ENCODE measurements at places on chromosomes 4 and X. TPM values are rescaled to one million over a fixed set of nuclear protein-coding genes. Genes with fewer than 3 reads are reported as not detected.

GPRASP1 gene
- 7.9 TPM for total RNA-seq

ZCCHC18 gene
- not detected for total RNA-seq

COL4A5 gene
- total RNA-seq = 3.2 TPM

SERPINA7 gene
- total RNA-seq = not detected

SLC6A14 gene
- total RNA-seq = not detected

SOD3 gene
- total RNA-seq = 94.3 TPM

TRAM1L1 gene
- 0.27 TPM for total RNA-seq

- peak overlapping the region; percentile 81 for H3K4me3 ChIP-seq
- H3K36me3 ChIP-seq = no peaks in the 10 kb centered on the region
- H3K4me1 ChIP-seq = no peaks in the 10 kb centered on the region
- H3K27me3 ChIP-seq = peaks cover 45% of the 10 kb centered on the region
Measured at GRCh38 chr4:152938237-152938947, 2.3 kb downstream of the FHDC1 start.

DNA sequence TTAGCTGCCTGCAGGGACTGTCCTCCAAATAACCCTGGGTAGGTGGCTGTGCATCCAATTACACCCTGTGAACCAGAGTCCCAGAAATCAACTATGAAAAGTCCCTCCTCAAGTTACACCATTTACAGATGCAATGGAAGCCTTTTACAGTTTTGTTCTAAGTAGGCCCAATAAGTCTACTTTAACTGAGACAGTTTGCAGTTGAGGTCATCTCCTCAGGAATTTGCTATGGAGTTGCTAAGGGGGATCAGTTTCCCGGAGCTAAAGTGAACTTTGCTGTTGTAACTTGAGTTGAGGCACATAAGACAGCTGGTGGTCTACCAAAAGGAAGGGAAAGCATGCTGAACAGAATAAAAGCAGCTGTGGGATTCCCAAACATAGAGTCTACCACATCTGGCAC, 121.6 kb upstream of the STK26 start:
- no peaks in the 10 kb centered on the region for H3K27me3 ChIP-seq
- H3K4me1 ChIP-seq = no peaks in the 10 kb centered on the region

DNA sequence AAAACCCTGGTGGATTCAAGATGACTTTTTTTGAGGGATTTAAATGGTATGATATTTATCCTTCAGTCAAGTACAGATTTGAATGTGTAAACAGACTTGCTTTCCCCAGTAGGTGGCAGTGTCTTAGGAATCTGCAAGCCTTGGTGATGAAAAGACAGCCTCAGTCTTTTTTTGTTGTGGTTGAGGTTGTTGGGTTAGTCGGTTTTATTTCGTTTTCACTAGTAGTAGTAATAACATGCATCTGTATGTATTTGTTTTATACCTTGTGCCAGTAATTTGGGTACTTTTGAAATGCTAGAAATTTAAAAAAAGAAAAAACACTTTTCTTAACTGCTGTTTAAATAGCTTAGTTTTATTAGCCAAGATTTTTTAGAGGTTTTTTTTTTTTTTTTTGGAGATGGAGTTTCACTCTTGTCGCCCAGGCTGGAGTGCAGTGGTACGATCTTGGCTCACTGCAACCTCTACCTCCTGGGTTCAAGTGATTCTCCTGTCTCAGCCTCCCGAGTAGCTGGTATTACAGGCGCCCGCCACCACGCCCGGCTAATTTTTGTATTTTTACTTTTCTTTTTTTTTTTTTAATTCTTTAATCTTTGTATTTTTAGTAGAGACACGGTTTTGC, 39.2 kb downstream of the COPS4 start:
- no peak overlapping the region for H3K4me3 ChIP-seq
- peak; percentile 30 for DNase-seq
- no peaks in the 10 kb centered on the region for H3K4me1 ChIP-seq
- no peaks in the 10 kb centered on the region for H3K27me3 ChIP-seq

DNA sequence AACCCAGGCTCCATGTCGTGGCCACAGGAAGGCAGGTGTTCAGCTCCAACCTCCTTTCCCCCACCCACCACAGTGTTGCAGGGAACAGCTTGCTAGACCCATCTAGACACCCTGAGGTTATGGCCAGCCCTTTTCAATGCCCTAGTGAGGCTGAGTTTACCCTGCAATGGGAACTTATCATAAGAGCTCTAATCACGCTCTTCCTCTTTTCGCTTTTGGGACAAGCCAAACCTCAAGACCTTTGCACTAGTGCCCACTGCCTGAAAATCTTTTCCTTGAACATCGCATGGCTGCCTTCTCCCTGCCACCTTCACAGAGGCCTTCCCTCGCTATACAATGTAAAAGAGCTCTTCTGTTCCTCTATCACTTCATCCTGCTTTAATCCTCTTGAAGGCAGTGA, 2.4 kb upstream of the FGFBP2 start:
- H3K4me3 ChIP-seq = no peak overlapping the region
- H3K27ac ChIP-seq = no peak overlapping the region
- no peak for DNase-seq
- H3K27me3 ChIP-seq = no peaks in the 10 kb centered on the region
- H3K4me1 ChIP-seq = no peaks in the 10 kb centered on the region
- no peaks in the 10 kb centered on the region for H3K36me3 ChIP-seq

- H3K4me3 ChIP-seq = no peak overlapping the region
- H3K4me1 ChIP-seq = no peaks in the 10 kb centered on the region
- peak overlapping the region; percentile 55 for H3K27ac ChIP-seq
Measured at GRCh38 chr4:185512516-185512915, 22.8 kb downstream of the PDLIM3 start.

GRCh38 chr4:55545641-55546505, 836 bp downstream of the CLOCK start:
- H3K4me3 ChIP-seq = peak overlapping the region; percentile 72
- peak overlapping the region; percentile 99 for H3K27ac ChIP-seq
- H3K4me1 ChIP-seq = no peaks in the 10 kb centered on the region
- H3K27me3 ChIP-seq = no peaks in the 10 kb centered on the region
- DNase-seq = peak; percentile 80

GRCh38 chr4:121242188-121242750, 78.1 kb upstream of the TNIP3 start:
- H3K36me3 ChIP-seq = no peaks in the 10 kb centered on the region
- no peaks in the 10 kb centered on the region for H3K4me1 ChIP-seq
- H3K27me3 ChIP-seq = no peaks in the 10 kb centered on the region
- H3K27ac ChIP-seq = no peak overlapping the region

GRCh38 chrX:53337101-53337500, 55.7 kb upstream of the IQSEC2 start:
- no peak overlapping the region for H3K27ac ChIP-seq
- DNase-seq = no peak
- H3K36me3 ChIP-seq = no peaks in the 10 kb centered on the region

- H3K27me3 ChIP-seq = no peaks in the 10 kb centered on the region
- no peak overlapping the region for H3K4me3 ChIP-seq
- no peaks in the 10 kb centered on the region for H3K36me3 ChIP-seq
- H3K4me1 ChIP-seq = no peaks in the 10 kb centered on the region
- no peak overlapping the region for H3K27ac ChIP-seq
- DNase-seq = no peak
Measured at GRCh38 chr4:30616942-30617646, 103.1 kb upstream of the PCDH7 start.

DNA sequence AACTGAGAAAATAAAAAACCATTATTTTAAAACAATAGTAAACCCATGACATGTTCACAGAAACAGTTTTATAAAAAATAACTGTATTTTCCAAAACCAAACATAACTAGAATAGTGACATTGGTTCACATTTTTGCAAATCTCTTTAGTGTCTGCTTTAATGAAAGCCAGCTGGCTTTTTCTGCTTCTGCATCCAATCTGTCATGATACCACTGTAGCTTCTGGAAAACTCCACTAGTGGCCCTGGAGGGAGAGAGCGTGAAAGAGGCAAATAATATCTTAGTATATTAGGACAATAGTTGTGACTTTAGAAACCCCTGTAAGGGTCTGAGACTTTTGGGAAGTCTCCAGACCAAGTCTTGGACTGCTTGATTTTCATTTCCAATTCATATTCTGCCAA, 31.1 kb downstream of the FGFBP1 start:
- H3K27ac ChIP-seq = no peak overlapping the region
- H3K27me3 ChIP-seq = no peaks in the 10 kb centered on the region
- no peak for DNase-seq
- no peak overlapping the region for H3K4me3 ChIP-seq
- H3K4me1 ChIP-seq = no peaks in the 10 kb centered on the region

DNA sequence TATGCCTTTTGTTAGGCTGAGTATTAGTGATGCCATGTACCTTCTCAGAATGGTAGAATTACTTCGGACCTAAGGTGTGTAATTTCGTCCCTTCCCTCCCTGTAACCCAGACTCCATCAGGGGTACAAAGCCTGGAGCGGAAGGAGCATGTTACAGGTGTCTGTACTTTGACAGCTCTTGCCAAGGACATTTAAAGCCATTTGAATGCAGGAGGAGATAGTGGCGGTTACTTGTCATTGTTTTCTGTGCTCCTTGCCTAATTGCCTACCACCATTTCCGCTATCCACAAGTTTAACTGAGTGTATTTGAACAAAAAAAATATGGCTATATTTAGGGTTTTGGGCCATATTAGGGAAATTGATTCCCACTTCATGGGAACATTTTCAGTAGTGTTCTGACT, 1.8 kb downstream of the FNIP2 start:
- peak overlapping the region; percentile 93 for H3K27ac ChIP-seq
- H3K4me3 ChIP-seq = no peak overlapping the region
- H3K36me3 ChIP-seq = no peaks in the 10 kb centered on the region
- H3K27me3 ChIP-seq = no peaks in the 10 kb centered on the region
- no peak for DNase-seq
- H3K4me1 ChIP-seq = peaks cover 48% of the 10 kb centered on the region

- no peaks in the 10 kb centered on the region for H3K27me3 ChIP-seq
- H3K27ac ChIP-seq = no peak overlapping the region
- H3K4me3 ChIP-seq = no peak overlapping the region
- H3K4me1 ChIP-seq = peaks cover 6% of the 10 kb centered on the region
- H3K36me3 ChIP-seq = no peaks in the 10 kb centered on the region
- no peak for DNase-seq
Measured at GRCh38 chr4:6493658-6494304, 21.4 kb upstream of the PPP2R2C start.

GRCh38 chrX:115490814-115491213, 70.2 kb upstream of the PLS3 start:
- H3K27ac ChIP-seq = no peak overlapping the region
- DNase-seq = no peak
- no peaks in the 10 kb centered on the region for H3K27me3 ChIP-seq
- H3K4me1 ChIP-seq = no peaks in the 10 kb centered on the region
- H3K36me3 ChIP-seq = no peaks in the 10 kb centered on the region
- H3K4me3 ChIP-seq = no peak overlapping the region

DNA sequence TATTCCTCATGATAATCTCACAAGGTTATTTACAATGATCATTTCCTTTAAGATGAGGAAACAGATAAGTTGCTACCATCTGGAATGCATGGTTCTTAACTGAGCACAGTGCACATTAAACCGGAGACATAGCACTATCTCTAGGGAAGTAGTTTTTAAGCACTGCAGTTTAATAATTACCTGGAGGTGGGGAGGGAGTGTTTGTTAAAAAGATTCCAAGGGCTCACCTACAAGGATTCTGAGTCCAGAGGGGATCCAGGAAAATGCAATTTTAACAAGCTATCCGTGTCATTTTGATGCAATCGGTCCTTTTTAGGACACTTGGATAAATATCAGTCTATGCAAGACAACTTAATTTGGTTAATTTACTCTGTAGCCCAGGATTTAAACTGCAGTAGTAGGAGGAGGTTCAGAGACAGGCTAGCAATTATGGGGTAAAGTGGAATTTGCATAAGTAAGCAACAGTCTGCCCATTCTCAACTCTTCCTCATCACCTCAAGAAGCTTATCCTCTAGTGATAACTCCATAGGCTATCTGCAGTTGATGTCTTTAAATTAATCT, 2.8 kb upstream of the PDLIM5 start:
- no peak for DNase-seq
- H3K4me3 ChIP-seq = no peak overlapping the region
- H3K4me1 ChIP-seq = peaks cover under 1% of the 10 kb centered on the region
- H3K36me3 ChIP-seq = no peaks in the 10 kb centered on the region

- no peak overlapping the region for H3K4me3 ChIP-seq
- DNase-seq = no peak
Measured at GRCh38 chr4:80268081-80268823, 1.8 kb downstream of the FGF5 start.

DNA sequence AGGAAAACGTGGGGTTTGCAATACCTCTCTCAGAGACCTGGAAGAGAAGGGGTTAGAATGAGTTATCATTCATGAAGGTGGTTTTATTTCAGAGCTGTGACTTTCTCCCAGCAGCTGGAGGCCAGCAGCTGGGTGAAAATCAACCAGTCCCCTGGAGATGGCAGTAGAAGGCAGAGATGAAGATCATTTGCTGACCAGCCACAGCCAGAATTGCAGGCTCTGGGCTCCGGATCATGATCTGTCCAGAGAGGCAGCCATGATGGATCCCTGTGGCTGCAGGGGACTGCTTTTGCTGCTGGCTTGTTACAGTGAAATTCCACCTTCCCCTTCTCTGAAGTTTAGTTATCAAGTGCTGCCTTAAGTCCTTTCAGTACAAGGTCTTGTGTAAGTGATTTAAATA, 46.9 kb upstream of the TAB3 start:
- H3K4me1 ChIP-seq = no peaks in the 10 kb centered on the region
- H3K36me3 ChIP-seq = no peaks in the 10 kb centered on the region
- H3K27ac ChIP-seq = no peak overlapping the region
- peak; percentile 27 for DNase-seq
- no peaks in the 10 kb centered on the region for H3K27me3 ChIP-seq

Data from transverse colon (tissue), 4 donors.